M059J (cell line): ENCODE measurements at places on chromosomes 7 and 10.

DNA sequence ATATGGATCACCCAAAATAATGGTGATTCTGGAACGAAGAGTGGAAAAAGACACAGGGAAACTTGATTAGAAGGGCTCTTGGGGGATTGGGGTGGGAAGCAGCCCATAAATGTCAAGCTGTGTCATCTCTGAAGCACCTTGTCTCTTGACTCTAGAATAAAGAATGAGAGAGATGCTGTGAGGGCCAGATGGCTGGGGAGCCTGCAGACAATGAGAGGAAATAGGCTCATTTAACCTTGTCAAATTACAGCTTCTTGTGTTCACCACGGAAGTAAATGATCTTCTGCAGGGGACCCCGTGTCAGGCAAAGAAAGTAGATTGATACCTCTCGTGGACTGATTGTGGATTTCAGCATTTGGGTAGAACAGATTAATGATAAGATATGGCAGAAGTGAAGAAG, 159.3 kb downstream of the ST7 start:
- no peak for DNase-seq

DNA sequence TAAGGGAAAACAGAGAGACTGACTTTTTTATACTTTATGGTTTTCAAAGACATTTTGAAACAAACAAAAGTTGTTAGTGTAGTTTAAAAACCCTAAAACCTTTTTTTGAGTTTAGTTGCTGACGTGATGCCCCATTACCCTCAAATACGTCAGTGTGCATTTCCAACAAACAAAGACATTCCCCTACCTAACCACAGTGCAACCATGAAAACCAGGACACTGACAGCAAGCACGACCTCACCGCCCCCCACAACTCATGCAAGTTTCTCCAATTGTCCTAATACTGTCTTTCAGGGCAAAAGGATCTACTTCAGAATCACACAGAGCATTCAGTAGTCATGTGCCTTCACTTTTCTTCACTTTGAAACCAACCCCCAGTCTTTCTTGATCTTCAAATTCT, 75.0 kb downstream of the WNT2 start:
- DNase-seq, result no peak

DNA sequence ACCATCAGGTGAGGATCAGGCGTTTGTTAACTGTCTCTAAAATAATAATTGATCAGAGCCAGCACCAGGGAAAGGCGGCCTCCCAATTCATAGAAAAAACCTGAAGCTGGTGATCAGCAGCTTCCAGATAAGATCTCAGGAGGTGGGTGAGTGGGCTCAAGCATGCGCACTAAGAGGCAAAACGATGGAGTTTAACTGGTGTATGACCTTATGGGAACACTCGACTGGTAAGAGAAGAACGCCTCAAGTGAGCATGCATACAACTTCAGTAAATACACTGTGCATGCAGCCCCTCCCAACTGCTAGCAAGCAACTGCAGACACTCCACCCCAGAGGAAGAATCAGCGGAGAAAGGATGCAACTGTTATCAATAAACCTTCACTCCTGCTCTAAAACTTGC, 18.1 kb downstream of the RAPGEF5 start:
- no peak for DNase-seq

- DNase-seq, result no peak
Observed at GRCh38 chr10:93576888-93577287, 10.4 kb downstream of the FFAR4 start.

DNA sequence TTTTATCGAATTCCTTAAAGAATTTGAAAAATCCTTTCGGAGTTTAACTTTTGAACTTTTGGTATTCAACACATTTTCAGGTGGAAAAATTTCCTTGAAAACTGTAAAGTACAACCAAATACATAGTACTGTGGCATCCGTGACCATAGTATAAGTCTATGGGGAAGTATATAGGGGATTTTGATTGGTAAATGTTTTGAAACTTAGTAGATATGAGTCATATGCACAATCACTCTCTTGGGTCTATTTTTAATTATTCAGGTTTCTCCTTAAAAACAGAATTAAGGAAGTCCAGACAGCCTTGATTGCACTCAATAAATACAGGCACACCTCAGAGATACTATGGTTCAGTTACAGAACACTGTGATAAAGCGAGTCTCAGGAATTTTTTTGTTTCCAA, 64.2 kb downstream of the AVL9 start:
- DNase-seq, result no peak

DNA sequence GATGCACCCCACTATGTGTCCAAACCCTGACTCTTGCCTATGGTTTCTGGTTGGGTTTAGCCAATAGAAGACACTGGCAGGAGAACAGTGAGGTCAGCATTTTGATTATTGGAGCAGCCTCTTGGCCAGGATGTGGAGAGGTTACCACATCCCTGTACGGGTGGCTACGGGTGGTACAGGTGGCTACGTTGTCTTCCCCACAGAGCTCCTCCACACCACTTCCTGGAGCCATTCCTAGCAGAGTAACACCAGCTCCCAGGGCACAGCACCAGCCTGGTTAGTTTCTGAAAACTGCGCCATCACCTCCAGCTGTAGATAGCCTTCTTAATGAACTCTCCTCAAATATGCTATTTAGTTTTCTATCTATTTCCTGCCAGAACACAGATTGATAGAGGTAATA, 445.2 kb downstream of the INHBA start:
- no peak for DNase-seq

DNA sequence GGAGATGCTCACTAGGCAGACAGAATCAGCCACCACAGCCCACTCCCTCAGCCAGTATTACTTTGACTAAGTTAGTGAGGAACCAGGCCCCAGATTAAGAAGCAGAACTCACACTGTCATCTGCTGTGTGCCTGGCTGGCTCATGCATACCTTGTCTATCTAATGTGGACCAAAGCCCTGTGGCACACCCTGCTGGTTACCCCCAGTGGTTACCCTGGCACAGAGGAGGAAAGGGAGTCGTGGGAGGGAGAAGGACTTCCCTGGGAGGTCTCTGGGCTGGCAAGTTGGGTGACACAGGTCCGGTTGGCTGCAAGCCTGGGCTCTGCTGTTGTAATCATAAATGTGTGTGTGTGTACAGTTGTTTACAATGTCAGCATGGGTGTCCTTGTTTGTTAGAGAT, 7.5 kb upstream of the SH2D4B start:
- peak; percentile 56 for DNase-seq
